Stimulated activated CD8-positive, alpha-beta memory T cell treated with anti-CD3 and anti-CD28 coated beads, Interleukin-4, amount 100 ng/mL, for 1 hour (primary cell): ENCODE measurements at places on chromosomes 4 and X.

DNA sequence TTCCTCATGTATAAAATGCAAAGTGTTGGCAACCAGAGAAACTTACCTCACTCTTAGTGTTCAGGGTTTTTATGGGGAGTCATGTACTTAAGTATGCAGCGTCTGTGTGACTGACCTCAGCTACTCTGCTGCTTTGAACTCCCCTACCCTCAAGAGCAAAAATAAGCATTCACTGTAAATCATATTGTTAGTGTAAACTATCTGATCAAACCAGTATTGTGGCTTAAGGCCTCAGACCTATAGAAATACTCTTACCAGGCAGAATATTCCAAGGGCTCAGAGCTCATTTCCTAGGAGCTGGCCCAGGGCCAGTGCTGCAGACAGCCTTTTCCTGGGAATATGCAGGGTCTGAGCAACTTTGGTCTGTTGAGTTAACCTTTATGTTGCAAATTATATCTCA, 453.1 kb downstream of the CCSER1 start:
- DNase-seq, result no peak

DNA sequence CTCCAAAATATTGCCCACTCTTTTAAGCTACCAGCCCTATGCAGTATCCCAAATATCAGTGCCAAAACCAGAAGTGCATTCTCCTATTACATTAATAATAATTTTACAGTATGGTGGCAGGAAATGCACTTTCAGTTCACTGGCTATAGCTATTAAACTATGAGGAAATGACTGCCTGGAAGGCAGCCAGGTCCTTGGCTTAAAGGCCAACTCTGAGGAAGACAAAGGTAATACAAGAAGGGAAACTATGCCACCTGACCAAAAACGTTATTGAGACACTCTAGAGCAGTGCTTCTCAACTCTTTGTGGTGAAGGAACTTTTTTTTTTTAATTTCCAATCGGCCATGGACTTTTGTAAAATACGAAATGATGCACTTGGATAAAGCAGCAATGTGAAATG, 133.6 kb upstream of the VAMP7 start:
- no peak for DNase-seq

DNA sequence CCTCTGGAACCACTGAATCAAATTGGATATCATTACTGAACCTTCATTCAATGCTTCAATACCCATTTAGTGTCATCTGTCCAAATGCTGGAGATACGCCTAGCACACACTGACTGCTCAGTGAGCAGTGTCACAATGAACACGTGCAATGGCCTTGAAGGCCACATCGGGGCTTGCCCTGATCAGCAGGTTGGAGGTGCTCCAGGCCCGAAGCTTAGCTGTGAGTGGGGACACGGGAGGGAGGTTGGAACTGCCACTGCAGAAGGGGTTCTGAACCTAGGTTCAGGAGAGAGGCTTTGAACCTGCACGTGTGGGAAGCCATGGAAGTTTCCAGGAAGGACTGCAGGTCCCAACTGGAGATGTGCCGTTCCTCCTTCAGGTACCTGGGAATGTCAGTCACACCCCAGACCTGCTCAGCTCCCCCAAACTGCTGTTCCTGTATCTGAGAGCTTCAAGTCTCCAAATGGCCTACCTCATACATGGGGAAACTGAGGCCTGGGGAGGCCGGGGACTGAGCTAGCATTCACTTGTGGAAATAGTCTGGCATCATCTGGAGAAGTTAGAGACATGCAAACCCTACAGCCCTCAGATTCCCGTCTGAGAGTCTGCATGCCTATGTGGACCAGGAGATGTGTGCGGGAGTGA, 1.9 kb upstream of the WAS start:
- no peak for DNase-seq

- no peak for DNase-seq
Observed at GRCh38 chrX:43878906-43879526, 3.2 kb downstream of the MAOB start.

DNA sequence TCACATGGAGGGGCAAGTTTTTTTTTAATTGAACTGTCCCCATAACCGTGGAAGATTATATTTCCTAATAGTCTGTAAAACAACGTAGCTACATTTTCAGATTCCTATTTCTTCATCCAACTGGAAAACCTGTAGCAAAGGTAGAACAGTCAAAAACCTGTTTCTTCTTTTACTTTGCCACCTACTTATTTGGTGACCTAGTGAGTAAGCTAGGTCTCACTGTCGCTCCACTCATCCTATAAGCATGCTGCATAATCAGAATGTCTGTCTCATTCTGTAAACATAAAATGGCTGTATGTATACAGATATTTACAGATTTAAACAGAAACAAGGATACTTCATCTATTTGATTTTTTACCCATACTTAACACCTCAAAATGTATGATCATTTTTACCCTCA, 20.4 kb downstream of the MAML3 start:
- DNase-seq, result no peak

GRCh38 chr4:12579172-12579571, 905.0 kb downstream of the RAB28 start:
- DNase-seq, result no peak

DNA sequence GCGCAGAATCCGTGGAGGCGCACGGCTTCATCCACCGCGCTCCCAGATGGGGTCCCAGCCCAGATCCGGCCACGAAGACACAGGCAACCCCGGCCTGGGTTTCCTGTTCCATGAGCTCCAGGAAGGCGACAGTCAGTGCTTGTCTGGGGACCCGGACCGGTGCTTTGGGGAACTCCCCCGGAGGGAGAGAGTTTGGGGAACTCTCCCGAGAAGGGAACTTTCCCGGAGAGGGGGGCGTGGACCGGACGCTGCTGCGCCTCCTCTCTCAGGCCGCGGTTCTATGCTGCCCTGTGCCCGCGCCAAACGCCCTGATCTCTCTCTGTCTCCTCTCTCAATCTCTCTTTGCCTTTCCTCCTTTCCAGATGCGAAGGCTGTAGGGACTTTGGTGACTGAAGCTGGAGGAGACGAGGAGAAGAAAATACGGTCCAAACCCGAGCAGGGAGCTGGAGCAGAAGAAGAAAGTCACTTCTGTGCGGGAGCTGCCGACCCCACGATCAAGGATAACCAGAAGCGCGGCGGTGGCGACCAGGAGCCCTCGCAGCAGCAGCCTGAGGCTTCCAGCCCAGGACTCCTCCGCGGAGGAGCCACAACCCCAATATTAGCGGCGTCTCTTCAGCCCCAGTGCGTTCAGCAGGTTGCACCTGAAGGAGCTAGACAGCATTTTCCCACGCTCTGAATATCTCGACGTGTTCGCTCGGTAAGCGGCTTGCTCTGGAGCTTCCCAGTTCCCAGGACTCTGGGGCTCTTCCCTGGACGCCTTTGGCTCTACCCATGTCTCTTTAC, 47.6 kb upstream of the NKAP start:
- DNase-seq, result no peak
